Neuronal stem cell (in vitro differentiated cells): ENCODE measurements at places on chromosomes 7 and 10.

DNA sequence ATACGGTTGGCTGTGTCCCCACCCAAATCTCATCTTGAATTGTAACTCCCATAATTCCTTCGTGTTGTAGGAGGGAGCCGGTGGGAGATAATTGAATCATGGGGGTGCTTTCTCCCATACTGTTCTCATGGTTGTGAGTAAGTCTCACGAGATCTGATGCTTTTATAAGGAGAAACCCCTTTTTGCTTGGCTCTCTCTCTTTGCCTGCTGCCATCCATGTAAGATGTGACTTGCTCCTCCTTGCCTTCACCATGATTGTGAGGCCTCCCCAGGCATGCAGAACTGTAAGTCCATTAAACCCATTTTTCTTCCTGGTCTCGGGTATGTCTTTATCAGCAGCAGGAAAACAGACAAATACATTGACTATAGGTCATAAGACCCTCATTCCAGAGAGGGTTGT is 15.9 kb upstream of the ST8SIA6 start:
- no peak for DNase-seq

DNA sequence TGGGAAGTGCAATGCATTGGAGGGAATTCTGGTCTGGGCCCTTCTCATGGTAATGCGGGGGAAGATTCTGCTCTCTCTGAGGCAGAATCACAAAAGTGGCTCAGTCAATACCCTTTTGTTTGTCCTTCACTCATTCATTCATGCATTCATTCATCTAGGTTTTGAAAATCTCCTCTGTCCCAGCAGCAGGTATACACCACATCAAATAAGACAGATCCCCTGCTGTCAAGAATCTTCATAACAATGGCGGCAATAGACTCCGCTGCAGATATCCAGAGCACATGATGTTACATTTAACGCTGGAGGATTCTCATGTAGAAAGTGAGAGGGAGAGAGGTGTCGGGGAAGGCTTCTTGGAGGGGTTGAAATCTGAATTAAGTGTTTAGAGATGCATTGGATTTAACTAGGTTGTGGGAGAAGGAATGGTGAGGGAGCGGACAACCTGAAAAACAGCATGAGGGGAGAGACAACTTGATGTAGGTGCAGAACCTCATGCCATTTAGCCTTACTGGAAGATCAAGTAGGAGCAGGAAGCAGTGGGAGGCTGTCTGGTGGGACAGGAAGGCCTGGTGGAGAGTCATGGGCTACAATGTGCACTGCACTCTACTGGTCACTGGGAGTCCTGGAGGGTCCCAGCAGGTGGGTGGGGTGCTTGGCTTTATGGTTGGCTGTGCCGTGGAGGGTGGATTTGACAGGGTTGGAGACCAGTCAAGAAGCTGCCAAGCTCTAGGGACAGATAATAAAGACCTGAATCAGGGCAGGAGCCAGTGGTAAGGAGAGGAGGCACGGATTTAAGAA is 5.2 kb upstream of the FAM180A start:
- DNase-seq: no peak

DNA sequence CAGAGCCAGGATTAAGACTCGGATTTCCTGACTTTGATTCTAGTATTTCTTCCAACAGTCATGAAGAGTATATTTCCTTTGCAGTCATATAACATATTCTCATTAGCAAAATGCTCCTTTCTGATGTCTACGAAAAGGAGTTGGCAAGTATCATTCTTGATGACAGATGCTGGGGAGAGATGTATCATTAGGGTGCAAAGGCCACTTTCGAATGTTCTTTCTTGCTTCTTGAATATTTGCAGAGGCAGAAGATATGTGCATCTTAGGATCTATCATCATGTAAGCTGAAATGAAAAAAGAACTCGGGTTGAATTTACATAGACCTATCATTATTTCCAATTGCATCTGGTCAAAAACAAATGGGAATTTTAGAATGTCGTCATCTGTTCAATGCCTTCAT is 294.4 kb downstream of the BAMBI start:
- DNase-seq: no peak

GRCh38 chr7:95632609-95633008 is 36.3 kb upstream of the PDK4 start:
- DNase-seq: no peak

DNA sequence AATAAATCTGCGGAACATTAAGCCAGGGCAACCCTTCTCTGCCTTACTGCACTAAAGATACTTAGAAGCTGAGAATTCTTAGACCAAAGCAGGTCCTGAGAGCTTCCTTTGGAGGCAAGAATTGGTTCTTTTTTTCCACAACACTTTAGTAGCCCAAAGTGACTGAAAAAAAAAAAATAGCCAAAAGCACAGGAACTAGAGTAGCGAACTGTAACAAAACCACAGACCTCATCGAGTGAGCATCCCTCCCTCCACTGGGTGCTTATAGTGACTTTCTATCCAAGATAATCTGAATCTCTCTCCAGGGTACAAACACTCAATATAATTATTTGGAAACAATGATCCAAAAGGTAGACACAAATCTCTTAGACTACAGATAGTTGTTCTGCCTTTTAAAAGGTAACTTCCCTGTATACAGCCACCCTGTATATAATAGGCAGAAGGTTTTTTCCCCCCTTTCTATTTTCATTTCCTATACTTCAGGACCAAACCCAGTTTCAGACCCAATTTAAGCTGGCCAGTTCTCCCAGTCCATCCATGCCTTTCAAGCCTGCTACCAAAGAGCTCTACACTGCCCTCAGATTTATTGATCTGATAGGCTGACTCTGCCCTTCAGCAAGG is 31.6 kb upstream of the KCNIP2 start:
- DNase-seq: no peak

DNA sequence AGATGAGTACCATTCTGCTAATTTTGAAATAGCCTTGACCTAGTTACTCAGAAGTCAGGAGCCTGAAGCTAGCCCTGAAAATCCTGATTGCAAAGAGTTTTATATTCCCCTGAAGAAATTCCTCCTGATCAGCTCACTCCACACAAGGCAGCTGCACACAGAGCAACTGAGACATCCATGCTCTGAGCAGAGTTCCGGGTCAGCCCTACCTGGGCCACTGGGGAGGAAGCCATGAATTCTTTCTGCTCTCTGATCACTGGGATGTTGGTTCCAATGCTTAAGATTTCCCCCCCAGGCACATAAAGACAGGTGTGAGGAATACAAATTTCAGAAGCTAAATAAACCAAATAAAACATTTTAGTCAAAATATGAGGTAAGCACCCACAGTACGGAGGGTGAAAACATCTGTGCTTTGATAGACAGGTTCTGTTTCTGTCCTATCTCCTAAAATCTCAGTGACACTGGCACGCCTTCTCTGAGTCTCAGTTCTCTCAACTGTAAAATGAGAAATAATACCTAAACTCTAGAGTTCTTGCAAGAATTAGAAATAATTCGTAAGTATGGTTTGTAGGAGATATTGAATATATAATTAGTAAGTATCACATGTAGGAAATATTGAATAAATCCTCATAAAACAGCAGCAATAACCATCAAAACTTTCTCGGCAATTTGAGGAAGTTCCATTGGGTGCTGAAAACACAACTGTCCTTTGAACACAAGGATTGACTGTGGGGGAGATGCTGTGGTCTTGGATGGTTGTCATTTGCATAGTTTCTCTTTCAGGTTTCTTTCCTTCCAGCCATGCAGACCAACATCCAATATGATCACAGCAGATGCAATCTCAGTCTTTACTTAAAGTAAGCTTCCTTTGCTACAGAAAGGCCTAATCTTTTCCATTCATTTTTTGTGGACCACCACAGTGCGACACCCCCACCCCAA is 133.0 kb upstream of the TNS3 start:
- DNase-seq: no peak

DNA sequence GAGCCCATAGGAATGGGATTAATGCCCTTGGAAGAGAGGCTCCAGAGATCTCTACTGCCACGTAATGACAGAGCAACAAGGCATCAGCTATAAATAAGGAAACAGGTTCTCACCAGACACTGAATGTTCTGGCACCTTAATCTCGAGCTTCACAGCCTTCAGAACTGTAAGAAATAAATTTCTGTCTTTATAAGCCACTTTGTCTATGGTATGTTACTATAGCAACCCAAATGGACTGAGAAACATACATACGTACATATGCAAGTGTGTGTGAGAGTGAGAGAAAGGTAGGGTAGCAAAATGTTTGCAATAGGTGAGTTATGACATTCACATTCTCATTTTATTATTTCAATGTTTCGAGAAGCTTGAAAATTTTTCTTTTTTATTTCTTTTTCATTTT is 22.1 kb upstream of the HTR5A start:
- no peak for DNase-seq

DNA sequence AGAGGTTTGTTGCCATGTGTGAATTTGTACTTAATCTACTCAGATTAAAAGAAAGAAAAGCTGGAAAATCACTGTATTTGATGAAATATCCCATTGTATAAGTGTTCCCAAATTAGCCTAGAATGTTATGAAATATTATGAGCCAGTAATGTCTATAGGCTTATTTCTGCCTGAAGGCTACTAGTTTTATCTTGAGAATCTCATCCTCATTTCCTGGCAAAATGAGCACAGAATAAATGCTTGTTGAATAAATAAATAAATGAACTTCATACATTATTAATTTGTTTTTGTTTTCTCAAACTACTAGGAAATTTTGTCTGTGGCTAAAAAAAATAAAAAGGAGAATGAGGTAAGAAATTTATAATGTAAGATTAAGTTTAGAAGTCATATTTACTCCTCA is 25.5 kb downstream of the HELLS start:
- DNase-seq: no peak

- DNase-seq: no peak
These were observed 97.3 kb downstream of the BTRC start for GRCh38 chr10:101451261-101451660.

DNA sequence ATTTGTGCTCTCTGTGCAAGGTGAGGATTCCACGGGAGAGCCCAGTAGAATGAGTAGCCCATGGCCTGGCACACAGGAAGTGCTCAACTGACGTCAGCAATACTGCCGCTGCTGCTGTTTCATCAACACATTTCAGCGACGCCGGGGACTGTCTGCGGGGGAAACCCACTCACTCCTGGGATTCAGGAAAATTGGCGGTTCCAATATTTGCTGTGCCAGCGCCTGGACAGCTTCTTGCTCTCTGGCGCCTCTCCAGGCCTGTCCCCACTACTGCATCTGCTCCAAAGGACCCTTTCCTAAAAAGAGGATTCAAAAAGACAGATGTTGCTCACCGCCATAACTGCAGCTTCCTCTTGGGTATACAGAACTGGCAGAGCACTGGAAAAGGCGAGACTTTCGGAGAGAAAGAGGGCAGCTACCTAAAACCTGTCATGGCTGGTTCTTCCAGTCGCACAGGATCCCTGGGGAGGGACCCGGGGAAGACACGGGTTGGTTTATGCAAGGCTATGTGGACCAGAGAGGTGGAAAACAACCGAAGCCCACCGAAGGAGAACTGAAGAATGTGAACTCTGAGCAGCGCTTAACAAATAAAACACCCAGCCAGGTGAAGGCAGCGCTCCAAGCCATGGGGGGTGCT is 39.7 kb upstream of the ENO4 start:
- no peak for DNase-seq

DNA sequence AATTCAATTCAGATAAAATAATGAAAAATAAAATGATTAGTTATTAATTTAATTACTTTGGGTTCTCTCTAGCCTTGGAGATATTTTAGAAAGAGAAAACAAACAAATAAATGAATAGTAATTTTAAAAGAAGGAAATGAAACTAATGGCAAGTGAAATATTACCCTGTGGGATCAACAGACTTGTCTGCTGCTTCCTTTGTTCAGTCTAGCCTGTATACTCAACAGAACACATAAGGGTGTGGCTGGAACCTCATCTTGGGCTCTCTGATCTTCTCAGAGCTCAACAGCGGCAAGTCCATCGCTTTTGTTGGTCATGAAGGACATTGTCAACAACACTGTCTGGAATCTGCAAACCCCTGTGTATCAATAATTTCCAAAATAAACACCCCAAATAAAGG is 904.9 kb downstream of the IPMK start:
- DNase-seq: no peak

GRCh38 chr10:96587264-96588059 is 650 bp upstream of the TM9SF3 start:
- DNase-seq: no peak

GRCh38 chr10:122241836-122242235 is 29.3 kb upstream of the BTBD16 start:
- DNase-seq: no peak

DNA sequence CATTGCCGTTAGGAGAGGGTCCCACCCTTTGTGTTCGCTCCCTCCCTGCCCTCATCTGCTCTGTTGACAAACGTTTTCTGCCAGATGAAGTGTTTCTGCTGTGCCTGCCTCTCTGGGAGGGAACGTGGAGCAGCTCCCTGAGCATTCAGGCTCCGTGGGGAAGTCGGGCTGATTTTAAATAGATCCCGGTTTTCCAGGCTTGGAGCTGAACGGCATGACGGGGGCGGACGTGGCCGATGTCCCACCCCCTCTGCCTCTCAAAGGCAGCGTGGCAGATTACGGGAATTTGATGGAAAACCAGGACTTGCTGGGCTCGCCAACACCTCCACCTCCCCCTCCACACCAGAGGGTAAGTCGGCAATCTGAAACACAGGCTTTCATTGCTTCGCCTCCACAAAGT is 101.9 kb upstream of the NPS start:
- DNase-seq: no peak
